Liver (tissue), 10 donors: ENCODE measurements at places on chromosomes 16 and 17. TPM values are rescaled to one million over a fixed set of nuclear protein-coding genes. Genes with fewer than 3 reads are reported as not detected.

METRNL gene
- 8.7 TPM for total RNA-seq

- H3K4me3 ChIP-seq = no peak overlapping the region
- H3K27me3 ChIP-seq = no peaks in the 10 kb centered on the region
- no peak for DNase-seq
Measured at GRCh38 chr17:1473841-1474240, 17.8 kb upstream of the CRK start.

DNA sequence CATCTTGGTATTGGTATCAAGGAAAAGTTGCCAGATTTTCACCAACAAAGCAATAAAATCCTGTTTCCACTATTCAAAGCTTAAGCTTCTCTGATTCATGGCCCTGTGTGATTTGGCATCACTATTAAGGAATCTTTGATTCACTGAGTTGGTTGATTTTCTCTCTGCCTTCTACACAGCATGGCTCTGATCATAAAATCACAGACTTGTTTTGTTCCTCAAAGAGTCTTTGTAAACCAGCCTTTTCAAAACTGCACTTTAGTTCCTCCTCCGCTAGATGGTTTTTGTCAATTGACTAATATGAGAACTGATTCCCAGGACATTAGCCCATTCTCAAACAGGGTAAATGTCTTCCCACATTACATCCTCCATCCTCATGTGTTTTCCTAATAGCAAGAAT lies 197.6 kb downstream of the DNAH9 start:
- H3K27ac ChIP-seq = no peak overlapping the region
- H3K27me3 ChIP-seq = no peaks in the 10 kb centered on the region
- H3K4me1 ChIP-seq = no peaks in the 10 kb centered on the region
- no peak overlapping the region for H3K4me3 ChIP-seq
- no peaks in the 10 kb centered on the region for H3K36me3 ChIP-seq

GRCh38 chr17:42797067-42798007 lies 1.2 kb downstream of the COA3 start:
- H3K4me1 ChIP-seq = peaks cover 25% of the 10 kb centered on the region
- H3K27me3 ChIP-seq = no peaks in the 10 kb centered on the region
- H3K36me3 ChIP-seq = no peaks in the 10 kb centered on the region
- H3K27ac ChIP-seq = peak overlapping the region; percentile 38

GRCh38 chr17:1883536-1883935 lies 53.7 kb downstream of the RPA1 start:
- H3K4me1 ChIP-seq = no peaks in the 10 kb centered on the region
- H3K36me3 ChIP-seq = peaks cover 48% of the 10 kb centered on the region
- no peak for DNase-seq
- H3K4me3 ChIP-seq = no peak overlapping the region
- H3K27ac ChIP-seq = no peak overlapping the region

DNA sequence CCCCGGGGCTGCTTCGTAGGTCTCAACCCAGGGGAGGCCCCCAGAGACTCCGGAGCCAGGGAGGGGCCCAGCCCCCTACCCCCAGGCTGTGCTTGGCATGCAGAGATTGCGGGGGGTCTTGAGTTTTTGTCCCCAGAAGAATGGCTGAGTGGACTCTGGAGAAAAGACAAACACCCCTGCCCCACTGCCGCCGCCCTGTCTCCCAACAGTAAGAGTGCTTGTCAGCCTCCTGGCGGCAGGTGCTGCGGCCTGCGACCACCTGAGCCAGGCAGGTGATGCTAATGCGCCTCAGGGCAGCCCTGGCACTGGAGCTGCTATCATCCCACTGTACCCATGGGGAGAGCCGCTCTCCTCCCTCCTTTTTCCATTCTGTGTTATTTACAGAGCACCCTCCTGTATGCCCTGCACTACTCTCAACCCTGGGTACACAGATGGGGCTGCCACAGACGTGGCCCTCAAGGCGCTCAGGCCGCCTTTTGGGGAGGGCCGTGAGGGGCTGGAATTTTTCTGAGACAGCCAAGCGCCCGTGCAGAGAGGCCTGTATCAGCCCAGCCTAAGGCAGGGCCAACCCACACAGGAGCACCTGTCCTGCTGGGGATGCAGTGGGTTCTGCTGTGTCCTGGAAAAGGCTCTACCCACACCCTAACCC lies 2.6 kb upstream of the IL17C start:
- no peaks in the 10 kb centered on the region for H3K27me3 ChIP-seq
- H3K4me1 ChIP-seq = peaks cover 4% of the 10 kb centered on the region
- H3K4me3 ChIP-seq = no peak overlapping the region
- peaks cover 11% of the 10 kb centered on the region for H3K36me3 ChIP-seq
- DNase-seq = no peak

- peaks cover 14% of the 10 kb centered on the region for H3K36me3 ChIP-seq
- DNase-seq = peak; percentile 54
- H3K27ac ChIP-seq = peak within 1 kb of the TSS; percentile 84
- peaks cover 26% of the 10 kb centered on the region for H3K4me1 ChIP-seq
Measured at GRCh38 chr16:28609631-28610594, at the start of gene SULT1A1. TSS of gene SULT1A1 (minus strand) at chr16:28610044. CDS start at chr16:28608855, 1,189 bp downstream.

- peaks cover 3% of the 10 kb centered on the region for H3K4me1 ChIP-seq
- no peaks in the 10 kb centered on the region for H3K36me3 ChIP-seq
- H3K4me3 ChIP-seq = no peak overlapping the region
- no peaks in the 10 kb centered on the region for H3K27me3 ChIP-seq
Measured at GRCh38 chr17:57940653-57941329, 14.4 kb downstream of the CUEDC1 start.

DNA sequence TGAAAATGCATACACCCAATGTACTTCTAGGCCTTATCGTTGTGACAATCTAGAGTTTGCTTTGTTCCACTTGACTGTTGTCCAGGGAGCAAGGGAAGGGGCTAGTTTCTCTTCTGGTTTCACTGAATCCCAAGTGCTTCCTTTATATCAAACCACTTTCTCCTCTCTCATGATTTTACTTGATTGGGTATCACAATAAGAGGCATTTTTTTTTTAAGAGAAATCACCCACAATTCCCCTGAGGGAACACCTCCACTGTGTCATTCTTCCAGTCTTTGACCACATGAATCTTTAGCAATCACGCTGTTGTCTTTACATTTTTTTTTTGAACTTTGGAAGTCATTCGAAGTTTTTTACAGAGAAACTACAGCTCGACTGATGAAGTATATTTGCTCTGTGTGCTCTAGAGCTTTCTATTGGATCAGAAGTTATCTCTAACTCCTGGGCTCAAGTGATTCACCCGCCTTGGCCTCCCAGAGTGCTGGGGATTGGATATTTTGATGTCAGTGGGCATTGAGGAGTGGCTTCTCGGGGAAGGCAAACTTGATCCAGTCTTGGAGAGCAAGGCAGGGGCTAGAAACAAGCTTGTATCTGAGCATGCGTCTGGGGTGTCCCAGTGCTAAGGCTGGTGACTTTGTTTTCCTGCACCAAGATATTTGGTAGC lies 3.0 kb downstream of the CDH1 start:
- no peak for DNase-seq
- peaks cover 33% of the 10 kb centered on the region for H3K4me1 ChIP-seq
- H3K36me3 ChIP-seq = no peaks in the 10 kb centered on the region
- H3K27ac ChIP-seq = peak overlapping the region; percentile 83
- no peak overlapping the region for H3K4me3 ChIP-seq
- H3K27me3 ChIP-seq = no peaks in the 10 kb centered on the region

ITGB3 gene
- total RNA-seq = 4.8 TPM

CCDC78 gene
- 0.08 TPM for total RNA-seq

- no peak overlapping the region for H3K4me3 ChIP-seq
- no peak for DNase-seq
- H3K4me1 ChIP-seq = no peaks in the 10 kb centered on the region
- no peak overlapping the region for H3K27ac ChIP-seq
- H3K27me3 ChIP-seq = no peaks in the 10 kb centered on the region
- no peaks in the 10 kb centered on the region for H3K36me3 ChIP-seq
Measured at GRCh38 chr16:54143934-54144571, 142.5 kb downstream of the IRX3 start.

GRCh38 chr17:37816950-37817349 lies 72.1 kb upstream of the HNF1B start:
- DNase-seq = no peak
- no peaks in the 10 kb centered on the region for H3K4me1 ChIP-seq
